Stimulated activated CD4-positive, alpha-beta T cell treated with anti-CD3 and anti-CD28 coated beads, Interleukin-1b, Interleukin-23, amount 100 ng/mL, for 48 hours (primary cell): ENCODE measurements at places on chromosomes 6 and 20.

DNA sequence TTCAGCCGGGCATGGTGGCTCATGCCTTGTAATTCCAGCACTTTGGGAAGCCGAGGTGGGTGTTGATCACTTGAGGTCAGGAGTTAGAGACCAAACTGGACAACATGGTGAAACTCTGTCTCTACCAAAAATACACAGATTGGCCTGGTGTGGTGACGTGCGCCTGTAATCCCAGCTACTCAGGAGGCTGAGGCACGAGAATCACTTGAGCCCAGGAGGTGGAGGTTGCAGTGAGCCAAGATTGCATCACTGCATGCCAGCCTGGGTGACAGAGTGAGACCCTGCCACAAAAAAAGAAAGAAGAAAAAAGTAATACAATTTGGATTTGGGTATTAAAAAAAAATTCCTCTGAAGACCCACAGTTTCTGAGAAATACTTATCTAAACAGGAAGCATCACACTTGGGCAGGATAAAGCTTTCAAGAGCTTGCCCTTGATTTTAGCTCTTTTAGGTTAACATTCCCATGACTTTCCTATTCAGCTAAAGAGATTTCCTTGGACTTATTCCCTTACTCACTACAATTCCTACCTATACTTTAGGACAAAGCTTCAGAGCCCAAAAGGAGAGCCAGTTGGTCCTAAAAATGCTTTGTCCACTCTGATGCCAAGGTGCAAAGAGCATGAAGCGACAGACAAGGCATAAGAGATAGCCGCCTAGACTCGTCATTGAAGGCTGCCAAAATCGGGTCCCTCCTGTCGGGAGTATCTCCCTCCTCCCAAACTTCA, 1.9 kb downstream of the ELOVL2 start:
- no peak for DNase-seq

- DNase-seq, result no peak
Observed at GRCh38 chr20:13017883-13018535, 9.2 kb downstream of the SPTLC3 start.

DNA sequence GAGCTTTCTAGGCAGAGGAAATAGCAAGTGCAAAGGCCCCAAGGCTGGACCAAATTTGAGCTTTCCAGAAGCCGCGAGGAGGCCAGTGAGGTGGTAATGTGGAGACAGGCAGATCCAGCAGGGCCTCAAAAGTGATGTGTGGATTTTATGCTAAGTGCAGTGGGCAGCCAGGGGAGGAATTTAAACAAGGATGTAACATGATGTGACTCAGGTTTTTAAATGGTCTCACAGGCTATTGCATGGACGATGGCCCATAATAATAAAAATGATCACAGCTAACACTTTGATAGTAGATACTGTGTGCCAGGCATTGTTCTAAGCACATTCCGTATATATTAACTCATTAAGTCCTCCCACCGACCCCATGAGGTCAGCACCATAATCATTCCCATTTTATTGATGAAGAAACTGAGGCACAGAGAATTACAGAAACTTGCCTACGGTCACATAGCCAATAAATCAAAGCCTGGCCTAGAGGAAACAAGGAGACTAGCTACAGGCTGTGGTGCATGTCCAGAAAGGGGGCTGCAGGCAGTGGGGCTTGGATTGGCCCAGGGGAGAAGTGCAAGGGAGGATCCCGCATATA, 18.0 kb upstream of the PREX1 start:
- no peak for DNase-seq

GRCh38 chr6:168188369-168189199, 109.6 kb upstream of the FRMD1 start:
- no peak for DNase-seq

DNA sequence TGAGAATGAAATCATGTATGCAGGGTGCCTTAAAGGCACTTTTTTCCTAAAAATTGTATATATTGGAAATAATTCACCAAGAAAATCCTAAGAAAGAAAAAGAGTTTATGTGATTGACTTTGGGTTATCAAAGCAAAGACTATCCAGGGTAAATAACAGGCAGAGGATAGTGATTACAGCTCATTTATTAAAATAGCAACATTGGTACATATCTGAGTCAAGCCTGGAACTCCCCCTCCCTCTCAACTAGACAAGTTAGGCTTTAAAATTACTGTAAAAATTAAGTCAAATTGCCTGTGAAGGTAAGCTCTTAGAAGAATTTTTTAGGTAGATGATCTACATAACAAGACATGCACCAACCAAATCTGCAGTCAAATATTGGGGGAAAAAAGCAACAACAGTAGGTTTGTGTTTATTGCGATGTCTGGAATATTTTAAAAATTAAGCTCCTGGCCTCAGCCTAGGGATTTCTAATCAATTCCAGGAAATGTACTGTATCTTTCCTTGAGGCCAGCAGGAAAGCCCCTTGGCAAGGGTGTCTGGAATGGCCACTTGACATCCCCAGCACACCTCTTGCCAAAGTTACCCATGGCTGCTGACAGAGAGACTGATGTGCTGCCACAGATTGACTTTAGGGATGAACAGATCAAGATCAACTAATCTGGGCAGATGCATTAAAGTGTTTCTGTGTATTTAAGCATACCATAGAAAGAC, 31.2 kb upstream of the HBS1L start:
- no peak for DNase-seq

DNA sequence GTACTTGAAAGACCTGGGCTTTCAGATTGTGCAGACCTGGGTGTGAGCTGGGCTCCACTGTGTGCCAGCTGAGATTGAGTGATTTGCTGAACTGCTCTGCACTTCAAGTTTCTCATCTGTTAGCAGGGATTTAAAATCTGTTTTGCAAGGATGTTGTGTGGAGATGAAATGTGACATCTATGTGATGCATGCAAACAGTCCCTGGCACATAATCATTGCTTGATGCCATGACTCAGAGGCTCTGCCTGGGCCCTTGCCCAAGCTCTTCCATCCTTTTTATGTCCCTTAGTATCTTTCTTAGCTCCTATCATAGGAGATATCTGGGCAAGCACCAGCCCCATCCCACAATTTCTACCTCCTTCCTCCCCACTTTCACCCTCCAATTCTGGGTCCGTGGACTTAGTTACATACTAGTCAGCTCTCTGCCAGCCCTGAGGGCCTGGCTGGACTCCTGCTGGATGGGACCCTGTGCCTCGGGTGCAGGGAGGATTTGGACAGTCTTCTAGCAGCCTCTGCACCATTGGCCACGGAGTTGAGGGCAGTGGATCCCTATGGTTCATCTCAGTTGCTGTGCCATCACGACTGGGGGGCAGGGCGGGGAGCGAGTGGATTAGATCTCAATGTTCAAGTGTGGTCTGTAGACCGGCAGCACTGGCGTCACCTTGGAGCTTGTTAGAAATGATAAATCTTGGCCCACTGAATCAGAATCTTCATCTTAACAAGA, 103.6 kb downstream of the MAP3K7 start:
- DNase-seq, result no peak

DNA sequence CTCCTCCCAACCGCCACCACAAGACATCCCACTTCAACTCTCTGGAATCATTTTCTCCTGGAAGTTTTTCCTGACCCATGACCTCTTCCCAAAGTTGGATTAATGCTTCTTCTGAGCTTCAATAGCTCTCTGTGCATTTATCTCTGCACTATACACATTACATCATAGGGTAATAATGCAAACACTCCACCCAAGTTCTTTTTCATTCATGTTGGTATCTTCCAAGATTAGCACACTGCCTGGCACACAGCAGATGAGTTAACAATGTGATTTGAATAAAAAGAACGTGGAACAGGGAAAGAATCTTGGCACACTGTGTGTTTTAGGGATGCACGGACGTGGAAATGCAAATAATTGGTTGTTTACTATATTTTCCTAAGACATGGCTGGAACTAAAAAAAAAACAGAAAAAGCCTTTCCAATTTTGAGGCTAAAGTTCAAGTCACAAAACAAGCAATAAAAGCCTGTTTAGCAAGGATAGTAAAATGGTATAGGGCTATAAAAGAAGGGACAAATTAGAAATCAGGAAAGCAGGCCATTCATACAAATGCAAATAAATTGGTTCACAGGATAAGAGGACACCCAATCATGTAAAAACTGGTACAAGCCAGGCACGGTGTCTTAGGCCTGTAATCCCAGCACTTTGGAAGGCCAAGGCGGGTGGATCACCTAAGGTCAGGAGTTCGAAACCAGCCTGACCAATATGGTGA, 1.6 kb upstream of the FAM135A start:
- DNase-seq, result no peak

DNA sequence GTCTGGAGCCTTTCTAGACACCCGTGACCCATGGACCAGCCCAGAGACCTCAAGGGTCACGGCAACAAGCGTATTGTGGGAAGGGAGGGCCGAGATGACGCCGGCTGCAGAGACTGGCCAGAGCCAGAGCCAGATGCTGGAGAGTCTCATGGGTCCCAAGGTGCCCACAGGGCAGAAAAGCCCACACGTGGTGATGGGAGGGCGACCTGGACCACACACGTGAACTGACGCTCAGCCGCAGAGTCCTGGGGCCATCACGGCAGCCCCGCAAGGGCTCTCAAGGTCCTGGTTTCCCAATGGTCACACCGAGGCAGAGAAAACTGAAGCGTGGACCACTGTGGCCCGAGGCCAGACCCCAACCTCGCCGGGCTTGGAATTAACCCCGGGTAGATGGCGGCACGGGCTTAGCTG, 92.6 kb downstream of the YTHDF1 start:
- no peak for DNase-seq

DNA sequence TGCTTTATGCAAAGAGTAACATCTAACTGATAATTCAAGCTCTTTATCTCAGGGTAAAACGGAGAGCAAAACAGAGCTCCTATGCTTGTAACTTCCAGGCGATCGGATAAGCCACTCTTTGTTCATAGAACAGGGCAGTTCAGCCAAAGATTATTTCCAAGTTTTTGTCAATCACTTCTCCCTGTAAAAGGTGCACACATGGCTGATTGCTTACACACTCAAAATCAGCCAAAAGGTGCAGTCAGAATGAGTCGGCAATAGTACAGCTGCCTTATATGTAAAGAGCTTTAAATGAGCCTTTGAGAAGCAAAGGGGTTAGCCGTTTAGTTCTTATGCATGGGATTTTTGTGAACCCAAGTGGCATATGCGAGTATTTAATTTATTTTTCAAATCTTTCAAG, 449.6 kb upstream of the POU3F2 start:
- no peak for DNase-seq

DNA sequence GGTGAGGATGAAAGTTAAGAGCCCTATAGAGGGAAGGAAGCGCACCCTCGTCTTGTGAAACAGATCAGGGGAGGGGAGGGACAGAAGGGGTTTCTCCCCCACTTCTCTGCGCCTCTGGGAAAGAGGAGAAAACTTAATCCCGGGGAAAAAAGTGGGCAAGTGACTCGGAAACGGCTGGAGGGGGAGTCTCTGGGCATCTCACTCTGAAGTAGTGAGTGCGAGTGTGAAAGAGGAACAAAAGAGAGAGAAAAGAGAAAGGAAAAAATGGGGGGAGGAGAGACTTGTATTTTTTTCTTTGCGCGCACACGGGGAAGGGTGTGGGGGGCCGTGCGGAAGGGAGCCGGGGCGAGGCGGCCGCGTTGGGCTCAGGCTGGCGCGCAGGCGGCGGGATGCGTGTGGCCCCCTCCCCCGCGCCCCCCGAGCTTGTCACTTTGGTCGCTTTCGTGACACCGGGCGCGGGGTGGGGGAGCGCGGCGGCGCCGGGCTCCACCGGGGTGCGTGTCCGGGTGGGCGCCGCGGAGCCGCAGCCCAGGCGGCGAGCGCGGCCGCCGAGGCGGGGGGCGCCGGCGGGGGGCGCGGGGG, 454 bp downstream of the L3MBTL3 start:
- no peak for DNase-seq
